ENCODE measurements at places on chromosomes 3 and 15. TPM values are rescaled to one million over a fixed set of nuclear protein-coding genes. Genes with fewer than 3 reads are reported as not detected.

- H3K4me1 ChIP-seq: no peaks in the 10 kb centered on the region
- H3K27ac ChIP-seq: no peak overlapping the region
- H3K27me3 ChIP-seq: no peaks in the 10 kb centered on the region
- no peaks in the 10 kb centered on the region for H3K36me3 ChIP-seq
- no peak overlapping the region for H3K4me3 ChIP-seq
Observed at GRCh38 chr3:187498211-187498724, 130.1 kb downstream of the RTP4 start.

- no peak overlapping the region for H3K4me3 ChIP-seq
- no peaks in the 10 kb centered on the region for H3K4me1 ChIP-seq
- DNase-seq: no peak
- no peaks in the 10 kb centered on the region for H3K36me3 ChIP-seq
Observed at GRCh38 chr15:32007355-32007960, 22.9 kb upstream of the CHRNA7 start.

DNA sequence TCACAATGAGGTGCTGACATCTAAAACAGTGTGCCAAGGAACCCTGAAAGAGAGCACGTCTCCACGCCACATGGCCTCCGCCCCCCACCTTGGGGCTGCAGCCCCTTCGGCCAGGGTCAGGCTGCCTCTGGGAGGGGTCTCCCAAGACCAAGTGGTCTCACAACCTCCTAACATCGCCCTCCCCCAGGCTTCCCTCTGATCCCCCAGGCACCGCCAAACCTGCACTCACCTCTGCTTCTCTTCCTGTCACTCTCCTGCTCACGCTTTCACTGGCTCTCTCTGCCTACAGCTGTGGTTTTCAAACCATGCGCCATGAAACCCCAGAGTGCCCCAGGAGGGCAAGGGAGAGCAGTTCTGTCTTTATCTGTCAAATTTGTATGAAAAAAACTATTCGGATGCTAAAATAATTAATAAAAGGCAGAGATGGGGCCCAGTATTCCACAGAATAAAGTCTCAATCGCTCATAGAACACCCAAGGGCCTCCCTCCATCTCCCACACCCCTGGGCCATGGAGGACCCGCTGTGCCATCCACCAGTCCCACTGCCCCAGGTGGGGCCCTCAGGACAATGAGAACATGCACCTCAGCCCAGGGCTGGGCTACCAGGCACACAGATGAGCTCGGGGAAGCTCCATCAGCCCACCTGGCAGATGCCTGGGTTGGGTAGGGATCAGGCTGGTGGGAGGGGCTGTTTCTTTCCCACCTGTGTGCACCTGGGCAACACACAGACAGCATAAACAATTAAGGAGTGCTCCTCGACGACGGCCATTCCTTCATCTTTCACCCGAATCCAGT is 21.5 kb downstream of the CYFIP1 start:
- H3K36me3 ChIP-seq: peaks cover 4% of the 10 kb centered on the region
- H3K4me1 ChIP-seq: peaks cover 27% of the 10 kb centered on the region
- no peak overlapping the region for H3K4me3 ChIP-seq
- DNase-seq: no peak
- H3K27me3 ChIP-seq: peaks cover 9% of the 10 kb centered on the region
- H3K27ac ChIP-seq: no peak overlapping the region

DNA sequence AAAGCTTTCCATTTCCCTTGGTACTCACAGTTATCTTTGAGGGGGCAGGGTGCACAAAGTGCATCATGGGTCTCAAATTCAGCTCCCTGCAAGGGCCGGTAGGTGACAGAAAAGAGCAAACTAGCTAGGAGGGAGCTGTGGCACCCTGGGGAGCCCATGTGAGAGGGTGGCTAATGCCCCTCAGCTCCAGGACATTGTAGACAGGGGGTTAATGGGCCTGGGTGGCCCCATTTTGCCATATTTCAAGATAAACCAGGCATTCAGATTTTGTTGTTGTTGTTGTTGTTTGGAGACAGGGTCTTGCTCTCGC is 3.7 kb upstream of the SLC6A6 start:
- no peak overlapping the region for H3K4me3 ChIP-seq
- no peak for DNase-seq
- no peak overlapping the region for H3K27ac ChIP-seq

GRCh38 chr15:90685591-90686434 is 31.3 kb upstream of the BLM start:
- no peak for DNase-seq
- H3K27me3 ChIP-seq: peaks cover 3% of the 10 kb centered on the region
- no peak overlapping the region for H3K27ac ChIP-seq
- H3K4me3 ChIP-seq: no peak overlapping the region
- no peaks in the 10 kb centered on the region for H3K4me1 ChIP-seq

- no peaks in the 10 kb centered on the region for H3K4me1 ChIP-seq
- no peak overlapping the region for H3K27ac ChIP-seq
- H3K27me3 ChIP-seq: no peaks in the 10 kb centered on the region
- peak overlapping the region; percentile 39 for H3K4me3 ChIP-seq
- no peak for DNase-seq
Observed at GRCh38 chr3:45975686-45976085, 19.9 kb downstream of the FYCO1 start.

GRCh38 chr15:39075756-39076341 is 505.0 kb upstream of the THBS1 start:
- no peak for DNase-seq
- H3K4me3 ChIP-seq: no peak overlapping the region
- no peaks in the 10 kb centered on the region for H3K4me1 ChIP-seq
- no peaks in the 10 kb centered on the region for H3K27me3 ChIP-seq
- H3K27ac ChIP-seq: no peak overlapping the region

- H3K36me3 ChIP-seq: peaks cover 5% of the 10 kb centered on the region
- H3K4me3 ChIP-seq: no peak overlapping the region
- peaks cover 9% of the 10 kb centered on the region for H3K27me3 ChIP-seq
- peaks cover 20% of the 10 kb centered on the region for H3K4me1 ChIP-seq
- no peak overlapping the region for H3K27ac ChIP-seq
Observed at GRCh38 chr15:89761009-89761831, 10.2 kb upstream of the MESP1 start.

DNA sequence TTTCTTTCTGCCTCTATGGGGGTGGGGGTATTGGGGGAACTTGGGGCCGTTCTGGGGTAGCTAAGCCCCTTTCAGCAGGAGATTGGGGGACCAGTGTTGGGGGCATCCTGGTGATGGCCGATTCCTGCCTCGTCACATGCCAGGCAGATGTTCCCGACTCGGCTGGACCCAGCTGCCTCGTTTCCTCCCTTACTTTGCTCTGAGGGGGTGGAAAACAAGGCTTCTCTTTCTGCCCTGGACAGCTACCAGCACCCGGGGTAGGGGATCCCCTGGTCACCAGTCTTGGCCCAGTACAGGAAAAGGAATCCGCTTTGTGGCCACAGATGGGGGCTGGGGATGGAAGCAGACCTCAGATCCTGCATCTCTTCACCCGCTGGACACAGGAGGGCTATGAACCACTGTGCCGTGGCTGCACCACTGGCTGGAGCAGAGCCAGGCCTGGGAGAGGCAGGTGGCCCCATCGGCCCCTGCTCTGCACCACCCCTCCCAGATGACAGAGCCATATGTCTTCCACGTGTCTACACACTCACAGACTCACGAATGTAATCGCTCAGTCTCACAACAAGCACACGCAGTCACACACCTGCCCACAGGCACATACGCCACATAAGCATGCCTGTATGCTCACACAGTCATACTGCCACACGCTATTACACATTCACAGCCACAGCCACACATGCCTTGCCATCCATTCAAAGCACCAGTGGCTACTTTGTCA is 12.4 kb downstream of the SNX33 start:
- peaks cover 31% of the 10 kb centered on the region for H3K36me3 ChIP-seq
- DNase-seq: no peak
- peaks cover 14% of the 10 kb centered on the region for H3K27me3 ChIP-seq
- H3K27ac ChIP-seq: no peak overlapping the region

- no peaks in the 10 kb centered on the region for H3K27me3 ChIP-seq
- H3K4me1 ChIP-seq: no peaks in the 10 kb centered on the region
- H3K4me3 ChIP-seq: no peak overlapping the region
- no peak for DNase-seq
- H3K36me3 ChIP-seq: no peaks in the 10 kb centered on the region
Observed at GRCh38 chr3:100274361-100274760, 13.6 kb downstream of the TBC1D23 start.

Gene ACAN
- total RNA-seq: 0.03 TPM

Gene P2RY1
- 106 TPM for total RNA-seq

Gene MESP1
- total RNA-seq: not detected

Gene SNURF
- total RNA-seq: 12.3 TPM

Gene STAG1
- 30.0 TPM for total RNA-seq

Gene C2CD4A
- total RNA-seq: 0.18 TPM

Gene STAC
- 0.18 TPM for total RNA-seq

Measured in endothelial cell (in vitro differentiated cells).